ENCODE measurements at places on chromosomes 1 and 21.
A peak's percentile ranks its signal among the peaks of the same experiment; 100 is the strongest.

DNA sequence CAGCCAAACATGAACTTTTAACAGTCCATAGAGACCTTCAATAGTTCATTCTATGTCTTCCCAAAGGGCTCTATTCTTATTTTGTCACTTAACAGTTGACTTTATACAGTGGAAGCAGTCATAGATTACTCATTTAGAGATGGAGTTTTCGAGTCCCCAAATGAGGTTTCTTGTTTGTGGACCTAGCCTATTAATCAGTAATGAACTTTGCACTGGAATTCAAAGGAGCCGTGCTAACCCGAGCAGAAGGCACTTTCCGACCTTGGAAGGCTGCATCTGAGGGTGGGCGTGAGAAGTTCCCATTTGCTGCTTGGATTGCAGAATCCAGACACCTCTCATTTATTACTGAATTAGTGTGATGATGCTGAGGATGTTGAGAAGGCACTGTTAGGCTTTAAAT, 46.4 kb downstream of the TTC39A start:
- no peak for DNase-seq

- DNase-seq = no peak
Observed at GRCh38 chr1:215661033-215661432, 93.9 kb downstream of the KCTD3 start.

DNA sequence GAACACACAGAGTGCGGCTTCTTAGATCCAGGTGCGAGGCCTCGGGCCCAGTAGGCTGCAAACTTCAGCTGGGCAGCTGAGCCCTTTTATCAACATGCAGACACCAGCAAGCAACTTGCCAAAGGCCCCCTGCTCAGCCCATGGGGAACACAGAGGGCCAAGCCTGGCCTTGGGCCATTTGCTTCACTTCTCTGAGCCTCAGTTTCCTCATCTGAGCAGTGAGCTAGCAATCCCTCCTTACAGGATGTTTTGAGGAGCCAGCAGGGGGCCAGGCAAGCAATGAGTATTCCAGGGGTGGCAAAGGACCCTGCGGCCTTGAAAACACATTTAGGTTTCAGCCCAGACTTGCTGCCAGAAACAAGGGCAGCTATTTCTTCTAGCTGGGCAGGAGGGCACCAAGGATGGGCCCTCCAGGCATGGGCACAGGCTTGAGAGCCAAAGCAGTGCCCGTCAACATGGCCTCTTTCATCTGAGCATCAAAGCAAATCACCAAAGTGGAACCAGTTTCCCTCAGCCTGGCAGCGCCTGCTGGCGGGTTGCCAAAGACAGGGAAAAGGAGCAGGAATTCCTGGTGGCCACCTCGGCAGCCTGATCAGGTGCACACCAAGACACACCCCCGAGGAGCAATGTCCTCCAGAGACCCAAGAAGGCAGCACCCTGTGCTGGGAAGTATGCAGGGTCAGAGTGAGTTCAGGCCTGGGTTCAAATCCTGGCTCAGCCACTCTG, 1.4 kb downstream of the MATN1 start:
- peak; percentile 41 for DNase-seq

- no peak for DNase-seq
Observed at GRCh38 chr1:103199001-103199400, 90.7 kb upstream of the COL11A1 start.

All from body of pancreas (tissue), 4 donors.